ENCODE measurements at places on chromosomes 6 and 20.

- no peak for DNase-seq
Observed at GRCh38 chr6:168837254-168838036, 396.5 kb downstream of the SMOC2 start.

DNA sequence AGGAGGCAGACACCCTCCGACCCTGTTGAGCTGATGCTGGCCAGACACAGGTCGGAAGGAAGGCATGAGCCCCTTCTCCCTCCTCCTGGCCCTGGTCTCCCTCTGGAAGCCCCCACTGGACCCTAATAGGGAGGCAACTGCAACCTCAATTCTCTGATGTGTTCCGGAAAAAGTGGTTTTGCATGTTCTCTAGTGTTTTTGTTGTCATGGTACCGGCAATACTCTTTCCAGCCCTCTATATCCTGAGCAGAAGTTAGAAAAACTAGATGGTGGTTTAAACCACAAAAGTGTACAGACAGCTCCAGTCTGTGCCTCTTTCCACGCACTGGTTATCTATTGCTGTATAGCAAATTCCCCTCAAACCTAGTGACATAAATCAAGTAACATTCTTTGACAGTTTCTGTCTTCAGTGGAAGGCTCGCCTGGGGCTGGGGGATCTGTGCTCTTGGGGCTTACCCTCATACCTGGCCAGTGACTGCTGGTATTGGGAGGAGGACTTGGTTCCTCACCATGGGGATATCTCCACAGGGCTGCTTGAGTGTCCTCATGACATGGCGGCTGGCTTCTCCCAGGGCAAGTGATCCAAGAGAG lies 37.0 kb downstream of the SYTL3 start:
- no peak for DNase-seq

DNA sequence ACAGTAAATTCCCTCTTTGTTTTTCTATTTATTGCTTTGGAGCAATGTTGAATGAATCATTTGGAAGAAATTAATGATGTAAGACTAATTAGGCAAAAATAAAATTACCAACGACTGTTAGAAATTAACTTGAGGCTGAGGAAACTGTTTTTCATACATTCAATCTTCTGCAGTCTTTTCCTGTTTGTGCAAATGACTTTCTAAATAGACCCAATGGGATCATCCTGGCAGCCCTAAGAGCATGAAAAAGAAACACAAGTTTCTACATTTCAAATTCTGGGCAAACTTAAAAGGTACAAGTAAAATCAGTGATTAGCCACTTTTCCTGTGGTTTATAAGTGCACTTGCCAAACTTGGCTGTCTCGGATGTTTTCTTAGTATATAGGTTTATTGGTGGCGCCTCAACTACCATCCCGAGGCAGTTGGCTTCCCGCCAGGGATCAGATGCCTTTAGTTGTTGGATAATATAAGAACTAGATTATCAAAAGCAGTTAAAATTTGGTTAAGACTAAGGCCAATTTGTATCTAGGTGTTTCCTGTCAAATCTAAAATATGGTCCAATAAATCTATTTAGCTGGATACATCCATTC lies 181.2 kb downstream of the ISM1 start:
- DNase-seq, result no peak

DNA sequence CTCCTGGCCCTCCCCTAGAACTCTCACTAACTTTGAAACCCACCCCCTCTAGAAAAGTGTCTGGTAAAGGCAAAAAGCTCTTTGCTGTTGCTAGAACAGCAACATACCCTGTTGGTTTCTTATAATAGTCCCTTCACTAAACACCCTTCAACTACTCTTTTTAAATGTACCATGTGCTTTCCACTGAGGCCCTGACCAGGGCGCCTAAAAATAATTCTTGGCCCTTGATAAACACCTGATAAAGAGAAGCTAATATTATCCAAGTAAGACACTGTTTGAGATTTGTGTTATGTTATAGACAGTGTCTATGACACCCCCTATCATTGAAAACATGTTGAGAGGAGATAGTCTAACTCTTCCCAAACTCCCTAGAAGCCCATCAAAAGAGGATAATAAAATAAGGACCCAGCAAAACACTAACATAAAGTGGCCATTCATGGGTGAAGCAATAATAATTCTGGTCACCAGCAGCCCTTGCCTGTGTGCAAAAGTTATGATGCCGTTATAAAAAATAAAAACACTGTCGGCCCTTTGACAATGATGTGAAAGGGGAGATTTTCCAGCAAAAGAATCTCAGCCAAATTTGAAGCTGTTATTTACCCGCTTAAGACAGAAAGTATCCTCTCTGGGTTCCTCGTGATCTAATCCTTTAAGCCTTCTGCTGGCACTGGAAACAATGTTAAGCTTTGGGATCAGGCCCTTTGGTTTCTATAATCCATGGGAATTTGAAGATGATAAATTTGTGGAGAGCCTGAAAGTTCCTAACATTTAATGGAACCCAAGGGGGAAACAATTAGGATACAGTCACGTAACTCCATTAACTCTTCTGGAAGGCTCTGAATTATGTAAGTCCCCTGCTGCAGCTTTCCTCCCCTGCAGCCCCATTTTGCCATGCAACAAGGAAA lies 122.6 kb upstream of the PLCB4 start:
- no peak for DNase-seq

- DNase-seq, result no peak
Observed at GRCh38 chr20:50259705-50260478, 69.3 kb downstream of the CEBPB start.

DNA sequence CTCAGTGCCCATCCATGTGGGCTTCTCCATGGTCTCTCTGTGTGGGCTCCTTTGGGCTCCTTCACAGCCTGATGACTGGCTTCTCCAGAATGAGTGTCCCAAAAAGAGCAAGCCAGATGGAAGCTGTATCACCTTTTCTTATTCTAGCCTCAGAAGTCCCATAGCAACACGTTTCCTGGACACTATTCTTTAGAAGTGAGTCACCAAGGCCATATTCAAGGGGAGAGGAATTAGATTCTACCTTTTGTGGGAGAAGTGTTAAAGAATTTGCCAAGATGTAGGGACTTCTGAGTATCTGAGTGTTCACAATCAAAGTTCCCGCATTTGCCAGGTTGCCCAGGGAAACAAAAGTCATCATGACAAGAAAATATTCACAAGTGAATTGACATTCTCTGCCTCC lies 20.7 kb upstream of the TBC1D22B start:
- DNase-seq, result no peak

DNA sequence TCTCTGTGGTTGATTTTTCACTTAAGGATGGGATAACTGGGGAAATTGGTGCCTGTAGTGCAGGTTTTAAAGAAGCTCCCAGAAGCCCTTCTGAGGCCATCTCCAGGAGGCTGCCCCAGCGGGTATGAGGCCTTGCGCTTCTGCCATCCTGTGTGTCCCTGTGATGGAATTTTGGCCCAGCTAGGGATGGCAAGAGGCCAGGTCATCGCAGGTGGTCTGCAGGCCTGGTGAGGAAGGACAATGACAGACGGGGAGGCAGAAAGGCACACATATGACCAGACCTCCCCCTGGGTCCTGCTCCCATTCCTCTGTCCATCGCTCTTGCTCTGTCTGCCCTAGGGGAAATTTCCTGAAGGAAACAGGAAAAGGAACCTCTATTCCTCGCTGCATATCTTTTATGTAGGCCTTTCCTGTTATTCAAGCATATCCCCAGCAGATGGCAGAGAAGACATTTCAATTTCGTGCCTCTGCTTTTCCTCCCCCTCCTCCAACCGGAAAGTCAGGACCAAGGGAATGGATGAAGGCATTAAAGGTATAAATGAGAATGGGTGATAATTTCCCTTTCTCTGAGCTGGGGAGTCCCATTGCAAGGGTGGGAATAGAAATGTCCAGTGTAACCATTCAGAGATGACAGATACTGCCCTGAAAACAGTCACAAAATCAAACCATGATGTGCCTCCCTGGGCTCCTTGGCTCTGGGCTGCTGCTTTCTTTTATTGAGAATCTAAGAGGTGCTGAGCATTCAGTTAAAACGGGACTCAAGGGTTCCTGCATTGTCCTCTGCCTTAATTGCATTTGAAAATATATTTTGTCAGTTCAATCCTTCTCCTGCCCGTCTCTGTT lies 17.6 kb upstream of the HLA-F start:
- DNase-seq, result no peak

DNA sequence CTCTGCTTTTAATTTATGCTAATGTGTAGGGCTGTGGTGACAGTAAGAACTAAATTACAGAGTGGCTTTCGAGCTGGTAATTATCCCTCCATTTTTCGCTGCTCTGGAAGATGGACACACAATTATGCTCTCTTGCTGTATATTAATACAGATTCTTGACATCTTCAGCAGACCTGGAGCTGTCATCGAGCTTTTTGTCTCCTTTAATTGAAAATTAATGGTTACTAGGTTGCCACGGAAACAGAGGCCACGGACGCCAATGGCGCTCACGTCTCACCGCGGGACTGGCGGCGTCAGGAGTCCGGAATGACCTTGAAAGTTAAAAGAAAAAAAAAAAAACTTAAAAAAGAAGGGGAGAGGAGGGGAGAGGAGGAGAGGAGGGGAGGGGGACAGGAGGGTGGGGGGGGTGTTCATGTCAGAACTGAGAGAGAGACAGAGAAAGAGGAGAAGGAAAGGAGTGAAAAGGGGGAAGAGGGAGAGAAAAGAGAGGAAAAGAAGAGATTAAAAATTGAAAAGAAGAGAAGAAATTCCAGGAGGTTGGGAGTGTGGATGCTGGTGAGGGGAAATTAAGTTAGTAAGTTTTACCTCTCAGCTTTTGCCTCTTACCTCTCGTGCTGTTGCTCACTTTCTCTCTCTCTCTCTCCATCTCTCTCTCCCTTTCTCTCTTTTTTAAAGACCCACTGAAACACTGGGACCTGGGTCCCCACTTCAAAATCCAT lies 22.1 kb upstream of the FOXP4 start:
- no peak for DNase-seq

GRCh38 chr6:151475653-151476523 lies 17.9 kb upstream of the CCDC170 start:
- DNase-seq, result no peak

GRCh38 chr20:58839474-58839874 lies 11.2 kb downstream of the GNAS-AS1 start:
- no peak for DNase-seq

DNA sequence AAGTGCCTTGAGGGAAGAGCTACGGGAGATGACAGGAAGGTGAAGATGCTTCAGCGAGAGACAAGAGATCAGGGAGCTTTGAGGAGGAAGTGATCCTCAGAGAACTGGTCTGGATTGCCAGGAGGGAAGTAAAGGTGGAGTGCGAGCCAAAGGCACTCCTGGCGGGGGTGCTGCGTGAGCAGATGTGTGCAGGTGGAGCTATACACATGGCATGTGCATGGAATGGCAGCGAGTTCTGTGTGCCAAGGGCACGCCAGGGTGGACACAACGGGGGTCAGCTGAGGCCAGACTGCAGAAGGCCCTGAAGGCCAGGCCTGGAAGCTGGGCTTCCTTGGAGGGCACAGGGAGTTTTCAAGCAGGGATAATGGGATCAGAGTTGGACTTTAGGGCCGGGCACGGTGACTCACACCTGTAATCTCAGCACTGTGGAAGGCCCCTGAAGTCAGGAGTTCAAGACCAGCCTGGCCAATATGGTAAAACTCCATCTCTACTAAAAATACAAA lies 6.2 kb downstream of the PXMP4 start:
- no peak for DNase-seq

DNA sequence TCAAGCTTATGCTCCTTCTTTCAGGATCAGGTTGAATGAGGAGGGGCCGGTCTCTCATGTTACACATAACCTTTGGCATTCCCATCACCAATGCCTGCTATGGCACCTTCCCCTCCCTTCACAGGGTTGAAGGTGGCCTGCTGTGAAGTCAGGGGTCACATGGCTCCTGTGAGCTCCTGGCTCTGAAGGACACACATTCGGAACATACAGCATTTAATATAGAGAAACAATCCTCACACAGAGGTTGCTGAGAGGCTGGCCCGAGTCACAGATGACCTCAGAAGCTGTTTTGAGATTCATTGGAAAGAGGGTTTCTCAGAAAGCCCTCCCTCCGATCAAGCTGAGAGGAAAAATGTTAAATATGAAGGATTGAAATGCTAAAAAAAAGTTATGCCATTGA lies 82.1 kb downstream of the PSMG4 start:
- no peak for DNase-seq

DNA sequence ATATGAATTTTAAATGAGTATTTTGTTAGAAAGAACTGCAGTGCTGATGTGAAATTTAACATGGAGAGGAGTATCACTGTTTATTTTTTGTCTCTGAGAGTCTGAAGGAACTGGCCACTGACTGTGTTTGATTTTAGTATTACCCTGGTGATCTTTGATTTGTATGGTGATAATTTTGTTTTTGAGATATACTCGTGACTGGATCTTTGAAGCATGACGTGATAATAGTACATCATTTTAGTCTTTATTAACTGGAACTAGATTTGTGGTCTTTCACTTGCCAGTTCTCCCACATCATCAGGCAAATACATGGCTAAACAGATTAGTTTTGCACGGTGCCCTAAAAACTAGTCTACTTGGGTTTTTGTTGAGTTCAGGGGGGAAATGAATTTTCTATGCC lies 55.5 kb downstream of the ARID1B start:
- DNase-seq, result no peak

GRCh38 chr6:30983439-30983838 lies at the start of gene MUC21:
TSS of gene MUC21 (plus strand) at chr6:30983718. CDS start at chr6:30983959, 241 bp downstream.
- DNase-seq, result no peak

DNA sequence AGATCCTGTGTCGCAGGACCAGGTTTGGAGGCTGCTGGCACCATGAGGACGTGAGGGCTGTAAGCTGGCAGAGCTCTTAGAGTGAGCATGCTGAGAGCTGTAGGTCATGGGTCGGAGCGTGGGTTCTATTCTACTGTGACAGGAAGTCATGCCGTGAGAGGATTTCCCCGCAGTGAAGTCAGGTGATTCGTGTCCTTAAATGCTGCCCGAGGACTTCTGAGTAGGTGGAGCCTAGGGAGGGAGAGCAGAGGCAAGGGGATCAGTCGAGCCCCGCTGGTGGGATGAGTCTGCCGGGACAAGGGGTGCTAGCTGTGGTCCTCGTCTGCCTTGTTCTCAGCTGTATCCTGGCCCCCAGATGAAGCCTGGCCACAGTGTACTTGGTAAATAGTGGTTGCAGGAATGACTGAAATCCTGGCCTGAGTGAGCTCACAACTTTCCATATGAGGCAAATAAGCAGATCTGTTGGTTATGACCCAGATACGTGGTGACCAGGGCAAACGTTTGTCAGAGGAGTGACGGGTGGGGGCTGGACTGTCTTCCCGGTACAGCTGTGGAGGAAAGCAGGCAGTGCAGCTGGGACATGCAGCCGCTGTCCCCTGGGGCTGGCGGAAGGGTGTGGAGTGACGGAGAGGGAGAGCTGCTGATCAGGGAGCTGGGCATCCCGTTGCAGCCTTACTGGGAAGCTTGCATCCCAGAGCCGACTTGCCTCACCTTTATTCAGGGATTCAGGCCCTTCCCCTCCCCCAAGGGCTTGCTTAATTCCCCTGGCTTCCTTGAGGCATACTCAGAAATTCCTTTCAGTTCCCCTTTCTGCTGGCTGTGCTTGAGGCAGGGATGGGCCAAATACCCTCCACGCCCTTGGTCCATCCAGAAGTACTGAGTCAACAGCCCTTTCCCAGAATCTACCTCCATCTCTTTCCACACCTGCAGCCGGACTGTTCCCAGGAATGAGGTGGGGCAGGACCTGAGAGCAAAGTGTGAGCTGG lies 250.9 kb upstream of the RREB1 start:
- no peak for DNase-seq

DNA sequence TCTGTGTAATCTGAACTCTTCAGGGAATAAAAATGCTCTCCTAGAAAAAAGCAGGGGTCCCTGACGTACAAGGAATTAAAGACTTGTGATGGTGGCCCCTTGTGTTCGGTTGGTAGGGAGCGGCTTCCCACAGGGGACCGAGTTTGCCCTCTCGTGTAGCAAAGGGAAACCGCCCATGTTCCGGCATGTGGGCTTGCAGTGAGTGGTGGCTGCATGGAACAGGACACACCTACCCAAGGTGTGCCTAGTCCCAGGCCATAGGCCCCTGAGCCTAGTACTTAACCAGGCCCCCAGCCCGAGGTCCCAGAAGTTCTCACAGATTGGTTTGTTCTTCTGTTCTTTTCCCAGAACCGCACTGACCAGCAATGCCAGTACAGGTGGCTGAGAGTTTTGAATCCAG lies 15.5 kb downstream of the MYBL2 start:
- DNase-seq, result no peak
